ENCODE measurements at places on chromosomes 3 and 15. TPM values are rescaled to one million over a fixed set of nuclear protein-coding genes. Genes with fewer than 3 reads are reported as not detected.

HIGD2B gene
- total RNA-seq, result not detected

ANKUB1 gene
- total RNA-seq, result 0.51 TPM

DOCK3 gene
- under 0.01 TPM for total RNA-seq

REC114 gene
- not detected for total RNA-seq

SGO1 gene
- not detected for total RNA-seq

BUB1B gene
- under 0.01 TPM for total RNA-seq

SLC51A gene
- total RNA-seq, result not detected

SCG5 gene
- not detected for total RNA-seq

DCUN1D1 gene
- 13.1 TPM for total RNA-seq

PTX3 gene
- total RNA-seq, result not detected

GP9 gene
- not detected for total RNA-seq

C2CD4A gene
- not detected for total RNA-seq

CCDC54 gene
- not detected for total RNA-seq

LTK gene
- total RNA-seq, result not detected

LDHAL6B gene
- not detected for total RNA-seq

ZNF860 gene
- 1.2 TPM for total RNA-seq

CIP2A gene
- total RNA-seq, result 3.3 TPM

Measured in uterus (tissue), 4 donors.